ENCODE measurements at places on chromosomes 2 and 18.

- no peak for DNase-seq
Measured at GRCh38 chr2:11482473-11483035, 16.6 kb upstream of the E2F6 start.

GRCh38 chr2:235170536-235171521, 219.0 kb downstream of the SH3BP4 start:
- DNase-seq, result no peak

GRCh38 chr2:71889759-71890684, 257.6 kb downstream of the CYP26B1 start:
- no peak for DNase-seq

GRCh38 chr2:153770359-153770991, 101.2 kb upstream of the GALNT13 start:
- no peak for DNase-seq

GRCh38 chr2:152166633-152167032, 8.9 kb downstream of the STAM2 start:
- DNase-seq, result no peak

GRCh38 chr2:103780088-103780702, 1018.4 kb downstream of the TMEM182 start:
- DNase-seq, result no peak

- no peak for DNase-seq
Measured at GRCh38 chr18:50819027-50819727, 639 bp downstream of the MRO start.

- peak; percentile 82 for DNase-seq
Measured at GRCh38 chr2:120312860-120313694, 32.9 kb upstream of the INHBB start.

- no peak for DNase-seq
Measured at GRCh38 chr2:209761566-209761965, 10.1 kb upstream of the UNC80 start.

DNA sequence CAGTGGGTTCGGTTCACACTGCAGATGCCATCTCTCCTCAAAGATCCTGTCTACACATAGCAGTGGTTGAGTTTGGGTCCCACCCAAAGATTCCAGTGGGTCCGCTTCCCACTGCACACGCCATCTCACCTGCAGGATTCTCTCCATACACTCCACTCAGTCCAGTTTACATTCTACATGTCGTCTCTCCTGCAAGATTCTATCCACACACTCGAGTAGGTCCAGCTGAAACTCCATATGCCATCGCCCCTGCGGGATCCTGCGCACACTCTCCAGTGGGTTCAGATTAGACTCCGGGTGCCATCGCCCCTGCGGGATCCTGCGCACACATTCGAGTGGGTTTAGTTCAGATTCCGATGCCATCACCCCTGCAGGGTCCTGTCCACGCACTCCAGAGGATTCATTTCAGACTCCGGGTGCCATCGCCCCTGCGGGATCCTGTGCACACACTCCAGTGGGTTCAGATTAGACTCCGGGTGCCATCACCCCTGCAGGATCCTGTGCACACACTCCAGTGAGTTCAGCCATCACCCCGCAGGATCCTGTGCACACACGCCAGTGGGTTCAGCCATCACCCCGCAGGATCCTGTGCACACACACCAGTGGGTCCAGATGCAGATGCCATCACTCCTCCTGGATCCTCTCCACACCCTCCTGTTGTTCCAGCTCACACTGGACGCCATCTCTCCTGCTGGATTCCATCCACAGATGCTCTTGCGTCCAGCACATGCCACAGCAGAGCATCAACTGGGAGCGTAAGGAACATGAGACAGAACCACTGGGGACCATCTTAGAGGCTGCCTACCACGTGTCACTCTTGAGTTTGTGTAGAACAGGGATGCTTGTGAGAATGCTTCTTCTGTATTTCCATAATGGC, 3.0 kb upstream of the PXDN start:
- DNase-seq, result no peak

GRCh38 chr2:101909760-101910159, 82.0 kb upstream of the IL1R2 start:
- DNase-seq, result no peak

- no peak for DNase-seq
Measured at GRCh38 chr18:3528231-3528630, 78.3 kb downstream of the TGIF1 start.

DNA sequence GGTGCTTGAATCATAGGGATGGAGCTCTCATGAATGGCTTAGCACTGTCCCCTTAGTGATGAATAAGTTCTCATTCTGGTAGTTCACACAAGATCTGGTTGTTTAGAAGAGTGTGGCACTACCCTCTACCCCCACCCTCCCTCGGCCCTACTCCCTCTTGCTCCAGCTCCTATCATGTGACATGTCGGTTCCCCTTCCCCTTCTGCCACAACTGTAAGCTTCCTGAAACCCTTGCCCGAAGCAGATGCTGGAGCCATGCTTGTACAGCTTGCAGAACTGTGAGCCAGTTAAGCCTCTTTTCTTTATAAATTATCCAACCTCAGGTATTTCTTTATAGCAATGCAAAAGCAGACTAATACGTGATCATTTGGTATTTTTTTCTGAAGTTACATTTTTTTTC, 1012.6 kb downstream of the BCL11A start:
- no peak for DNase-seq

GRCh38 chr2:169540146-169540545, 30.6 kb downstream of the KLHL41 start:
- no peak for DNase-seq

DNA sequence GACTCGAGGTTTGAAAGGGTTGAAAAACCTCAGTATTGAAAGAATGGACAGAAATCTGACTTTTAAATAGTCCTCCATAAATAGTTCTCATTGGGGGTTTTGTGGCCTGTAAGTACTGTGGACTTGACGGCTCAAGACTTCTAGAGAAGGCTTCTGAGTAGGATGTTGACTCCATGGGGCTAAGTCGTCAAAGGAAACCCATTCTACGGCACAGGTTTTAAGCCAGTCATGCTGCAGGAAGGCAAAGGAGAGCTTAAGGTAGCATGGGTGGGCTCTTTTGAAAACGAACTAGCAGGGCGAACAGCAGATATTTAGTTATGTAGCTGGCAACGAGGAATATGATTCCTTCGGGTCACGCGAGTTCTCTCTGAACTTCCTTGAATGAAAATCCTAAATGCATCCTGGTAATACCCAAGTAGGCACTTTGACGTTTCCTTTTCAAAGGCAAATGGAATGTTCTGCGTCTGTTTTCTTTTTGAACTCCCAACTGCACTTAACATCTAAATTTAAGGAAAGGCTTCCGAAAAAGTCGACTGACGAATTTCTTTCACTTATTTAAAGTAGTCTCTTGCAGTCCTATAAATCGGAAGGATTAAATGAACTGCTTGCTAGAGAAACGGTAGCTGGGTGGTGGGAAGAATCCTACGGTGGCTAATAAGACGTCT, 1.1 kb upstream of the NEDD4L start:
- no peak for DNase-seq

DNA sequence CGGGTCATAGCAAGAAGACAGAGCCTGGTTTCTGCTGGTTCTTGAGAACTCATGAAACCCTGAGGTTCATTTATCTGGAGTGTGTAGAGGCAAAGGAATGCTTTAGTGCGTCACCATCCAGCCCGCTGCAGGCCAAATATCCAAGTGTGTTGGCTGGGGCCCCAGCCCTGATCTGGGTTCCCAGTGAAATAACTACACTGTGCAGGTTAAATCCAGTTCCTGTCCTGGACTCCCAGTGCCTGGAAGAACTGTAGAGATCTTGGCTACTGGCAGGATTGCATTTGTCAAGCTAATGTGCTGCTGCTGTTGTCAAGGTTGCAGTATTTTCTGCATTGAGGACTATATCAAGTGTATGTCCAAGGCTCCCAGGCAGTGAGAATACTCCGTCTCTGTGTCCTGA, 89.9 kb downstream of the MAPK4 start:
- no peak for DNase-seq

DNA sequence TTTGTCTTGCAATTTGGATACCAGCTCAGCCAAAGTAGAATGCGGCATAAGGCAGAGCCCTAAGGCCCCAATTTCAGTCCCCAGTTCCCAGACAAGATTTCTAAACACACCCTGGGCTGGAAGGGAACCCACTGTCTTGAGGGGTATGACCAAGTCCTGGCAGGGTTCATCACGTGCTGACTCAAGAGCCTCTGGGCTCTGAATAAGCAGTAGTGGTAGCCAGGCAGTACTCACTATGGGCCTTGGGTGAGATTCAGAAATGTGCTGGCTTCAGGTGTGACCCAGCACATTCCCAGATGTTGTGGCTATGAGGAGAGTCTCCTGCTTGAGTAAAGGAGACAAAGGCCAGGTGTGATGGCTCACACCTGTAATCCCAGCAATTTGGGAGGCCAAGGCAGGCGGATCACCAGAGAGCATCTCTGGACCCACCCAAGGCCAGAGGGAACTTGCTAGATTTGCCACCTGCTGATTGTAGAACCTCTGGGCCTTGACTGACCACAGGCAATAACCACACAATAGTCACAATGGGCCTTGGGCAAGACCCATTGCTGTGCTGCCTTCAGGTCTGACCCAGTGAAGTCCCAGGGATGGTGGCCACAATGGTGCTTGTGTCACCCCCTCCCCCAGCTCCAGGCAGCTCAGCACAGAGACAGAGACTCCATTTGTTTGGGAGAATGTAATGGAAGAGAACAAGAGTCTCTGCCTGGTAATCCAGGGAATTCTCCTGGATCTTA, 74.9 kb downstream of the ATL2 start:
- DNase-seq, result no peak

GRCh38 chr2:60898567-60898966, 17.2 kb downstream of the REL start:
- DNase-seq, result no peak

GRCh38 chr2:134142903-134143302, 111.0 kb upstream of the MGAT5 start:
- DNase-seq, result no peak

GRCh38 chr2:213627835-213628460, 343.7 kb downstream of the SPAG16 start:
- DNase-seq, result no peak

DNA sequence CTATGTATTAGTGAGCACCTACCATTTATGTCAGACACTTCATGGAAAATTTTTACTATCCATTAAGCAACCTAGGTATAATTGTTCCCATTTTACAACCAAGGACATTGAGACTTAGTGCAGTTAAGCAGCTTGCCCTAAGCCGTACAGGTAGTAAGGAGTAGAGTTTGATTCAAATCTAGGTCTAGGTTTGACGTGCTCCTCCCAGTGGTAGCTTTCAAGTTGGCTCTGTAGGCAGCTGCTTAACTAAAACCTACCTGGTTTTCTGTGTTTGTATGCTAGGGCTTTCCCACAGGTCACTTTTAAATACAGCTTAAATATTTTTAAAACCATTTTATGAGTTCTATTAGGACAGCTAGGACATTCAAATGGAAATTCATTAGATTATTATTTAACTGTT, 69.7 kb downstream of the NUP35 start:
- no peak for DNase-seq

DNA sequence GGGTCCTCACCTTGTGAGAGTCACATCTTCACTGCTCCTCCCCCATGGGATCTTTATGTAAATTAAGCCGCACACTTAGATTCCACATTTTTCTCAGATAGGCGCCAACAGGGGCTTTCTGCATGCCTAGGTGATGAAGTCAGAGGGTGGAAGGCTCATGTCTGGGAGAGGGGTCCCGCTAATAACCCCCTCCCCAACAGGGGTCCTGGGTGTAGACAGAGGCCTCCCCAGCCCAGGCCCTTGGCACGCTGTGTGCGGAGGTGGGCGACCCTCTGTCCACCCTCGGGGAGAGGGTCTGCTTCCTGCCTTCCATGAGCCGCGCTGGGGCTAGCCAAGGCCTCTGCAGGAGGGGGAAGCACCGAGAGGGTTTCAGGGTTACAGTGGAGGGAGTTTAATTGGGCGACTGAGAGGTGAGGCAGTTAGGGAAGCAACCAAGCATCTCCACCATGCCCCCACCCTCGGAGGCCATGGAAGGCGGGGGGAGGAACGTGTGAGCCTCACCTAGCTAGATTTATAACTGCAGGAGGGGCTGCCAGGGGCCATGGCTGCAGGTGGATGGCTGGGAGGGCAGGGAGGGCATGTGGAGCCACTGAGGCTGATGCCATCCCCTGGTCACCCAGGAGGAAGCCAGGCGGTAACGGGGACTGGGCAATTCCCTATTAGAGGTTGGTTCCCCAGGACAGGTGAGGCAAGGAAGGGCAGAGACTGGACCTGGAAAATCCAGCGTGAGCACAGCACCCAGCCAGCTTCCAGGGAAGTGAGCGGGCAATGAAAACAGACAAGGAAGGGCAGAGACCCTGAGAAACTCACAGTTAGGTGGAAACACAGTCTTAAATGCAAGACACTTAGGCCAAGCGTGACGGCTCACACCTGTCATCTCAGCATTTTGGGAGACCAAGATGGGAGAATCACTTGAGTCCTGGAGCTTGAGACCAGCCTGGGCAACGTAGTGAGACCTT, 7.7 kb upstream of the PXDN start:
- DNase-seq, result no peak

DNA sequence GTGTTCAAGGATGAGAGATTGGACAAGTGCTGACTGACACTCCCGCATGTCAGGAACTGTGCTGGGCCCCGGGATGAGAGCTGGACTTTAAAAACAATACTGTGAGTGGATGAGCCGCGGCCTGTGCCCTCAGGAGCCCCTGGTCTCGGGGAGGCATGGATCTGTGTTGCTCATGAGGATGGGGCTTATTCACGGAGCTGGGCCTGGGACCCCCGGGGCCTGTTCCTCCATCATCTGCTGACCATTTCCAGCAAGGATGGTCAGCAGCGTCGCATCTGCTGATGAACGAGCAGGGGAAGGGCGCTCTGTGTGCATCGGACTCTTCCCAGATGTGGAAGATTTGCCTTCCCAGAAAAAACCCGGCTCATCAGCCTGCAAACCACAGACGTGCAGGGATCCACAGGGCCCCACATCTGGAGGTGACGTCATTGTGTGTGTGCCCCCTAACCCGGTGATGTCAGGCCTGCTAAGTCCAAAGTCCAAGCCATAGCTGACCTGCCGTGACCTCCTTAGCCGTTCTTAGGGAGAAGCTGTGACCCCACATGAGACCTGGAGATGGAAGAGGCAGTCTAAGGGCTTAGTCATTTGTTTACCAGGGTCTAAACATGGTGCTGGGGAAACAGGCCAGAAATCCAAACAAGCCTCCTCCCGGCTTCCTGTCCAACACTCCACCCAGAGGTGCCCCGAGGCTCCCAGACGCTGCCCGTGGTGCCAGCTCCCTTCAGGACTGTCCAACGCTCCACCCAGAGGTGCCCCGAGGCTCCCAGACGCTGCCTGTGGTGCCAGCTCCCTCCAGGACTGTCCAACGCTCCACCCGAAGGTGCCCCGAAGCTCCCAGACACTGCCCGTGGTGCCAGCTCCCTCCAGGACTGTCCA, 143.9 kb downstream of the PXDN start:
- no peak for DNase-seq

GRCh38 chr2:31476511-31477180, 62.1 kb upstream of the XDH start:
- DNase-seq, result no peak
